ENCODE measurements at places on chromosomes 13 and 19.
A peak's percentile ranks its signal among the peaks of the same experiment; 100 is the strongest.

DNA sequence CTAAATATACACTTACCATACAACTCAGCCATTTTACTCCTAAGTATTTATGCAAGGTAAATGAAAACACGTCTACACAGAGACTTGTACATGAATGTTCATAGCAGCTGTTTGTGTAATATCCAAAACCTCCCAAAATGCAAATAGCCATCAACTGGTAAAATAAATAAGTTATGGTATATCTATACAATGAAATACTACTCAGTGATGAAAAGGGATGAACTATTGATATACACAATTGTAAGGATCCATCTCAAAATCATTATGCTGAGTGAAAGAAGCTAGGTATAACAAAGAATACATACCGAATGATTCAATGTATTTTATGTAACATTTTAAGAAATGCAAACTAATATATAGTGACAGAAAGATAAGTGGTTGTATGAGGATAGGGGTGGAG lies 149.8 kb upstream of the TNFSF11 start:
- no peak for DNase-seq

DNA sequence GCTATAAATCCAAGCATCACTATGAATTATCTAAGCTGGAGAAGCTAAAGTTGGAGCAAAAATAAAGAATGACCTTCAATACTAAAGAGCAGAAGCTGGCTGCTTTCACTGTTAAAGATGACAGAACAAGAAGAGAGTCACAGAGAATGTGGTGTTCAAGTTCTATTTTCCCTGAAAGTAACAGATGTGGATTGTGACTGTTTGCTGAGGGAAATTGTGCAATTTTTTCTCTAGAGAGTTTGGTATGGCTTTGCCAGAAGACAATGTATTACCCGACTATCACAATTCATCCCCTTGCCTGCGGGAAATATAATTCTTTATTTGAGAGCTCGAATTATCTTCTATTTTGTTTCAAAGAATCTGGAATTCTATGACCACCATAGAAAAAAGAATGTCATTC lies 83.1 kb downstream of the TNFSF13B start:
- no peak for DNase-seq

GRCh38 chr13:44921931-44922758 lies 67.1 kb downstream of the NUFIP1 start:
- DNase-seq: no peak

- no peak for DNase-seq
Measured at GRCh38 chr13:41827507-41828213, 133.2 kb downstream of the VWA8 start.

- DNase-seq: no peak
Measured at GRCh38 chr19:5232798-5233505, 107.7 kb downstream of the PTPRS start.

GRCh38 chr19:56105090-56105701 lies 15.9 kb downstream of the ZNF787 start:
- DNase-seq: peak; percentile 17

- DNase-seq: no peak
Measured at GRCh38 chr19:5155586-5156210, 184.9 kb downstream of the PTPRS start.

DNA sequence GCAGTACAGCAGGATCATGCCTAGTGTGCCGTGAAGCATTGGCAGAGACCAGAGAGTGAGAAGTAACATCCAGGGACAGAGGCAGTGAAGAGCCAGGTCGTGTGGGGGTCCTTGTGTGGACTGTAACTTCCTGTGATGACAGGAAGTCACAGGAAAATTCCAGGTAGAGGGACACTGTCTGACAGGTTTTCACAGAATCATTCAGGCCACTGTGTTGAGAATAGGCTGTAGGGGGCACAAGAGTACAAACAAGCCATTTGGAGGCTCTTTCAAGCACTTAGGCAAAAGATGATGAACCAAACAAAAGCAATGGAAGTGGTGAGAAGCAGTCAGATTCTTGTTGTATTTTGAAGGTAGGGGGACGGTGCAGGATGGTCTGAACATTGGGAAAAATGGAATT lies 46.4 kb downstream of the N4BP2L1 start:
- DNase-seq: no peak

GRCh38 chr19:3506384-3507340 lies 551 bp downstream of the FZR1 start:
- no peak for DNase-seq
